ENCODE measurements at places on chromosomes 3 and 15. TPM values are rescaled to one million over a fixed set of nuclear protein-coding genes. Genes with fewer than 3 reads are reported as not detected.

The IQCF5 gene
- total RNA-seq: not detected

The CHRNB4 gene
- not detected for total RNA-seq

The WNT5A gene
- not detected for total RNA-seq

- no peak for DNase-seq
Observed at GRCh38 chr3:101512396-101512645, 691 bp downstream of the SENP7 start.

GRCh38 chr3:127196466-127197299 is 3.8 kb downstream of the PRR23E start:
- no peak for DNase-seq

Data from activated CD8-positive, alpha-beta T cell treated with anti-CD3 and anti-CD28 coated beads, Interleukin-2, amount 10 ng/mL, durations not matched to agents 7 days and 5 days (primary cell).